Tibial nerve (tissue), 4 donors: ENCODE measurements at places on chromosomes 16 and 17.

- H3K4me1 ChIP-seq = no peaks in the 10 kb centered on the region
- no peaks in the 10 kb centered on the region for H3K36me3 ChIP-seq
- H3K27ac ChIP-seq = no peak overlapping the region
- no peak for DNase-seq
Measured at GRCh38 chr16:4204521-4204920, 37.4 kb downstream of the SRL start.

- H3K4me3 ChIP-seq = no peak overlapping the region
- no peak for DNase-seq
- H3K4me1 ChIP-seq = peaks cover 4% of the 10 kb centered on the region
- peaks cover 51% of the 10 kb centered on the region for H3K27me3 ChIP-seq
Measured at GRCh38 chr17:56679115-56679776, 85.7 kb downstream of the NOG start.

DNA sequence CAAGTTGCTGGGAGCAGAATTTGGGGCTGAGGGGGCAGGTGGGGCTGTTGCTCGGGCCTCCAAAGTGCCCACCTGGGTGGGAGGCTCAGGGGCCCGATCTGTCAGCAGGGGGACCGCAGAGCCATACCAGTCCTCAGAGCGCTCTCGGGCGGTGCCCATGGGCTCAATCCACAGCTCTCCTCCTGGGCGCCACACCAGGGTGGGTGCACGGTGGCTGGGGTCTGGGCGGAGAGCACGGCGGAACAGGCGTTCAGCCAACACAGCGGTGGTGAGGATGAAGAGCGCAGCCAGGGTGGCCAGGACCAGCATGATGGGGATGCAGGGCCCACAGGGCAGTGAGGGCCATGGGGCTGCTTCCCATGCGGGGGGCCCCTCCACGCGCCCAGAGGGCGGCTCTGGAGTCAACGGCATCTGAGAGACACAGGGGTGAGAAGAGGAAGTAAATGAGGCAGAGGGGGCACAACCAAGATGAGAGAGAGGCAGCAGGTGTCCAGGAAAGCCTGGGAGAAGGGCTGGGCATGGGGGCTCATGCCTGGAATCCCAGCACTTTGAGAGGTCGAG lies 1.2 kb downstream of the C16orf54 start:
- H3K4me3 ChIP-seq = peak overlapping the region; percentile 43
- H3K36me3 ChIP-seq = no peaks in the 10 kb centered on the region
- H3K27me3 ChIP-seq = no peaks in the 10 kb centered on the region

DNA sequence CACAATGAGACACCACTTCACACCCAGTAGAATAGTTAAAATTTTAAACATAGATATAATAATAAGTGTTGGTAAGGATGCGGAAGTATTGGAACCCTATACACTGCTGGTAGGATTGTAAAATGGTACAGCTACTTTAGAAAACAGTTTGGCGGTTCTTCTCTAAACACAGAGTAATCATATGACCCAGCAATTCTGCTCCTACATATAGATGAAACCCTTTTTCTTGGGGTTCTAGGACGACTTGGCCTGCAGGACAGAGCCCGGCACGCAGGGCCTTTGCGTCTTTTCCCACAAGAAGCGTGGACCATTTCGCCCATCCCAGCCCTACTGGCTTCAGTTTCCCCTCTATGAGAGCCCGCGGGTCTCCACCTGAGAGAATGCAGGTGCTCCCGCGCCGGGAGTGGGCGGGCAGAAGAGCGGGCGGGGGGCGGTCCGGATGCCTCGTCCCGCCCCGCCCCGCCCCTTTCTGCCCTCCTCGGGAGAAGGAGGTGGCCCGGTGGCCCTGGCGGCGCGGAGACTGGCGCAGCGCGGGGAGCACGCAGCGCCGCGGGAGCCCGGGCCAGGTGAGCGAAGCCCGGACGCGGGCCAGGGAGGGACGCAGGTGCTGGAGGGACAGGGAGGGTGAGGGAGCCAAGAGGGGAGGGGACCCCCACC lies at the start of gene SDR42E2:
TSS of gene SDR42E2 (plus strand) at position 508 of the 657 bp plus-strand sequence. CDS start 3,077 bp downstream, outside the sequence.
- no peaks in the 10 kb centered on the region for H3K36me3 ChIP-seq
- H3K4me1 ChIP-seq = peaks cover 8% of the 10 kb centered on the region
- no peak within 1 kb of the TSS for H3K4me3 ChIP-seq
- DNase-seq = no peak
- no peak within 1 kb of the TSS for H3K27ac ChIP-seq

DNA sequence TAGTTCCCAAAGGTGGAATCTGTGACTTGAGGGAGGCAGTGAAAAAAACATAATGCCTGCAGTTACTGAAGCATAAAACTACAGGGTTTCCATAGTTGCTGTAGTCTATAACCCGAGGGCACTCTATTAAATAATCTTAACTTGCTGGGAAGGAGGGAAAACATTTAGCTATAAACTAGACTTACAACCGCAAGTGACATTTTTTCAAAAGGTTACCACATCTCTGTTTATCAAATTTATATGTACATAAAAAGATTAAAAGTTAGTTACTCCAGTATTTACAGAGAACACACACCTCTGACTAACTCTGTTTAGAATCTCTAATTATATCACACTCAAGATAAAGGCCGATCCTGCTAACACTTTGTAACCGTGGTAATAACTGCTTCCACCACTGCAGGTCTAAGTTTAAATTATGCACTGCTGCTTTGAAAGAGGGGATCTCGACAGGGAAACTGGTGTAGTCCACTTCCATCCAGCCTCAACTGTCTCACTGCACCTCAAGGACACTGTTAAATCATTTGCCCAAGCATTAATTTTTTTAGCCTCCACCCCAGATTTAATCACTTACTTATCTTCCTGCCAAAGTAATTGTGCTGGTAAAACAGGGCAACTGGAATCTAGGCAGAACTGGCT lies 14.6 kb downstream of the KCNJ16 start:
- H3K4me3 ChIP-seq = no peak overlapping the region
- H3K36me3 ChIP-seq = no peaks in the 10 kb centered on the region
- H3K27ac ChIP-seq = no peak overlapping the region
- H3K4me1 ChIP-seq = no peaks in the 10 kb centered on the region
- no peaks in the 10 kb centered on the region for H3K27me3 ChIP-seq
- no peak for DNase-seq

DNA sequence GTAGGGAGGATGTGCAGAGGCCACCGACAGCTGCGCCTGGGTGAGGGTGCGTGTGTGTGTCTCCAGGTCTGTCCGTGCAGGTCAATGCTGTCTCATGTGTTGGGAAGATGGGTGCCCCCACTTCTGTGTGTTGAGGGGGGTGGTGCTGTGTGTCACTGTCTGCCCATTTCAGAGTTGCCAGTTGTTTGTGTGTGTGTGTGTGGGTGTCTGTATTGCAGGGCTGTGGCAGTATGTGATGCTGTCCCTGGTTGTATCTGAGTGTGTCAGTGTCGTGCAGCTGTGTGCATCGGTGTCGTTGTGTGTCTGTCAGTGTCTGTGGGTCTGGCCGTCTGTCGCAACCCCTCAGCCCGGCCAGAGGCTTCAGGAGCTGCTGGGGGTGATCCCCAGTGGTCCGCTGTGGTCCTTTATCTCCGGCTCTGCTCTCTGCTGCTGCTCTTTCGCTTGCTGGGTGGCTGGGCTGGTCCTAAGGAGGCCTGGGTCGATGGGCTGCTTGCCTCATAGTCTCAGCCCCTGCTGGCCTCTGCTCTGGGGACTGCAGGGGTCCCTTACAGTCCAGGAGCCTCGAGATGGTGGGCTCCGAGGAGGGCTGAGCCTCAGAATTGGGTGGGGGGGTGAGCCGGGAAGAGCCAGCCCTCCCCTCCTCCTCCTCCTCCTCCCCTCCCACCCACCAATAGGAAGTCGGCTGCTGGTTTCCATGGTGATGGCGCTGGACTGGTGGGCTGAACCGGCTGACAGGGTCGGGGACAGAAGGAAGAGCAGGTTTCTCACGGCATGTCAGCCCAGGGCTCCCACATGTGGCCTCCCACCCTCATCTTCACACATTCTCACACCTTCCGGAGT lies at the start of gene TSPOAP1:
TSS of gene TSPOAP1 (minus strand) at position 601 of the 840 bp plus-strand sequence. CDS start 875 bp downstream, outside the sequence.
- no peak for DNase-seq
- no peak within 1 kb of the TSS for H3K27ac ChIP-seq
- no peaks in the 10 kb centered on the region for H3K4me1 ChIP-seq

DNA sequence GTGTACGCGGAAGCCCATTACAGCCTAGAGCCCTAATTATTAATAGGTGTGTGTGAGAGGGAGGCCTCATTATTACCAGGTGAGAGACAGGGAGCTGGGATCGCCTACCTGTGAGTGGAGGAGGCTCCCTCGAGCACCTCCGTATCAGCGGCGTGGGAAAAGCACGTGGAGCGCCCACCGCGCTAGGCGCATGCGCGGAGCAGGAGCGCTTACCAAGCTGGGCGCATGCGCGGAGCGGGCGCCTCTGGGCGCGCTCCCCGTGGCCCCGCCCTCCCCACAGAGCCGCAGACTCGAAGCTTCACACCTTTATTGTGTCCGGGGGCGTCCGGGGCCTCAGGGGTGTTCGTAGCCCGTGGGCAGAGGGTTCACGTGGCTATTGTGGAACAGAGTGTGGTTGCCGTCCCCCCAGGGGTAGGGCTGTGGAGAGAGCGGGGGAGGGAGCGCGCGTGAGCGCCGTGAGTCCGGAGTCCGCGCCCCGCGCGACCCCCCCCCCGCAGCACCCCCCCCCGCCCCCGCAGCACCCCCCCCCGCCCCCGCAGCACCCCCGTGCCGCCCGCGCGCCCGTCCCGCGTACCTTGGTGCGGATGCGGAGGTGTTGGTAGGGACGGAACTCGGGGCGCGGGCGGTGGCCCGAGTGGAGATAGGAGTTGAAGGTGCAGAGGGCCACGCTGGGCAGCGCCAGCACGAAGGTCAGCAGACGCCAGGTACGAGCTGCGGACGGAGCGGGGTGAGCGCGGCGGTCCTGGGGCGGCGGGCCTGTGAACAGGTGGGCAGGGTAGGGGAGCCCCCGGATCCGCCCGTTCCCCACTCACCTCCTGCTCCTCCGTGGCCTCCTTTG lies 500 bp downstream of the COX6A2 start:
- H3K4me1 ChIP-seq = peaks cover 4% of the 10 kb centered on the region
- H3K27ac ChIP-seq = peak overlapping the region; percentile 45
- H3K27me3 ChIP-seq = no peaks in the 10 kb centered on the region
- DNase-seq = peak; percentile 15

GRCh38 chr16:56262148-56262547 lies 70.9 kb downstream of the GNAO1 start:
- H3K4me3 ChIP-seq = no peak overlapping the region
- H3K36me3 ChIP-seq = no peaks in the 10 kb centered on the region
- H3K27me3 ChIP-seq = no peaks in the 10 kb centered on the region
- no peak for DNase-seq
- no peaks in the 10 kb centered on the region for H3K4me1 ChIP-seq

DNA sequence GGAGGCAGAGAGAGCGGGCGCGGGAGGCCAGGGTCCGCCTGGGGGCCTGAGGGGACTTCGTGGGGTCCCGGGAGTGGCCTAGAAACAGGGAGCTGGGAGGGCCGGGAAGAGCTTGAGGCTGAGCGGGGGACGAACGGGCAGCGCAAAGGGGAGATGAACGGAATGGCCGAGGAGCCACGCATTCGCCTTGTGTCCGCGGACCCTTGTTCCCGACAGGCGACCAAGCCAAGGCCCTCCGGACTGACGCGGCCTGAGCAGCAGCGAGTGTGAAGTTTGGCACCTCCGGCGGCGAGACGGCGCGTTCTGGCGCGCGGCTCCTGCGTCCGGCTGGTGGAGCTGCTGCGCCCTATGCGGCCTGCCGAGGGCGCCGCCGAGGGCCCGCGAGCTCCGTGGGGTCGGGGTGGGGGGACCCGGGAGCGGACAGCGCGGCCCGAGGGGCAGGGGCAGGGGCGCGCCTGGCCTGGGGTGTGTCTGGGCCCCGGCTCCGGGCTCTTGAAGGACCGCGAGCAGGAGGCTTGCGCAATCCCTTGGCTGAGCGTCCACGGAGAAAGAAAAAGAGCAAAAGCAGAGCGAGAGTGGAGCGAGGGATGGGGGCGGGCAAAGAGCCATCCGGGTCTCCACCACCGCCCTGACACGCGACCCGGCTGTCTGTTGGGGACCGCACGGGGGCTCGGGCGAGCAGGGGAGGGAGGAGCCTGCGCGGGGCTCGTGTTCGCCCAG lies 1.2 kb upstream of the CBX4 start:
- no peaks in the 10 kb centered on the region for H3K36me3 ChIP-seq
- H3K27ac ChIP-seq = peak overlapping the region; percentile 84
- peaks cover 40% of the 10 kb centered on the region for H3K4me1 ChIP-seq
- peak; percentile 65 for DNase-seq
- H3K27me3 ChIP-seq = peaks cover 42% of the 10 kb centered on the region
- no peak overlapping the region for H3K4me3 ChIP-seq

GRCh38 chr16:13439766-13440165 lies 480.2 kb upstream of the ERCC4 start:
- no peaks in the 10 kb centered on the region for H3K27me3 ChIP-seq
- H3K4me1 ChIP-seq = no peaks in the 10 kb centered on the region
- DNase-seq = no peak
- H3K27ac ChIP-seq = no peak overlapping the region

- DNase-seq = no peak
- no peaks in the 10 kb centered on the region for H3K4me1 ChIP-seq
- H3K36me3 ChIP-seq = no peaks in the 10 kb centered on the region
- no peak overlapping the region for H3K27ac ChIP-seq
- no peak overlapping the region for H3K4me3 ChIP-seq
Measured at GRCh38 chr16:87230571-87230970, 86.6 kb downstream of the C16orf95 start.

- H3K4me3 ChIP-seq = no peak overlapping the region
- H3K27ac ChIP-seq = no peak overlapping the region
- H3K4me1 ChIP-seq = no peaks in the 10 kb centered on the region
- no peaks in the 10 kb centered on the region for H3K36me3 ChIP-seq
- peaks cover 30% of the 10 kb centered on the region for H3K27me3 ChIP-seq
- DNase-seq = no peak
Measured at GRCh38 chr16:2986623-2987188, 6.5 kb upstream of the PKMYT1 start.

- H3K4me1 ChIP-seq = no peaks in the 10 kb centered on the region
- H3K27me3 ChIP-seq = no peaks in the 10 kb centered on the region
- H3K27ac ChIP-seq = no peak overlapping the region
- H3K4me3 ChIP-seq = no peak overlapping the region
Measured at GRCh38 chr16:19542138-19542821, 13.2 kb upstream of the VPS35L start.

DNA sequence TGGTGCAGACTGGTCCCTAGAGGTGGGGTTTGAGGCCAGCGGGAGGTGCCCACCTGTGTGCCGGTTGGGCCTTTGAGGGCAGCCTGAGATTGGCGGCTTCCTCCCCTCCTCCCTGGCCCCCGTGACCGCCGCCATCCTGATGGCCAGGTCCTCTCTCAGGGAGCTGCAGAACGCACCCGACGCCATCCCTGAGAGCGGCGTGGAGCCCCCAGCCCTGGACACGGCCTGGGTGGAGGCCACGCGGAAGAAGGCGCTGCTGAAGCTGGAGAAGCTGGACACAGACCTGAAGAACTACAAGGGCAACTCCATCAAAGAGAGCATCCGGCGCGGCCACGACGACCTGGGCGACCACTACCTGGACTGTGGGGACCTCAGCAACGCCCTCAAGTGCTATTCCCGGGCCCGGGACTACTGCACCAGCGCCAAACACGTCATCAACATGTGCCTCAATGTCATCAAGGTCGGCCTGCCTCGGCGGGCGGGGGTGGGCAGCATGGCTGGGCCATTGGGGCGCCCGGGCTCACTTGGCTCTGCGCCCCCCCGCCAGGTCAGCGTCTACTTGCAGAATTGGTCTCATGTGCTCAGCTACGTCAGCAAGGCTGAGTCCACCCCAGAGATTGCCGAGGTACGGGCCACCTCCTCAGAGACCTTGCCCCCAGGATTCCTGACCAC lies 2.8 kb downstream of the GPS1 start:
- no peaks in the 10 kb centered on the region for H3K36me3 ChIP-seq
- H3K27ac ChIP-seq = no peak overlapping the region
- no peaks in the 10 kb centered on the region for H3K27me3 ChIP-seq
- H3K4me1 ChIP-seq = peaks cover 23% of the 10 kb centered on the region
- no peak overlapping the region for H3K4me3 ChIP-seq
- no peak for DNase-seq
